Forelimb muscle (tissue), 1 donor: ENCODE measurements at places on chromosomes 7 and 10.
A peak's percentile ranks its signal among the peaks of the same experiment; 100 is the strongest.

DNA sequence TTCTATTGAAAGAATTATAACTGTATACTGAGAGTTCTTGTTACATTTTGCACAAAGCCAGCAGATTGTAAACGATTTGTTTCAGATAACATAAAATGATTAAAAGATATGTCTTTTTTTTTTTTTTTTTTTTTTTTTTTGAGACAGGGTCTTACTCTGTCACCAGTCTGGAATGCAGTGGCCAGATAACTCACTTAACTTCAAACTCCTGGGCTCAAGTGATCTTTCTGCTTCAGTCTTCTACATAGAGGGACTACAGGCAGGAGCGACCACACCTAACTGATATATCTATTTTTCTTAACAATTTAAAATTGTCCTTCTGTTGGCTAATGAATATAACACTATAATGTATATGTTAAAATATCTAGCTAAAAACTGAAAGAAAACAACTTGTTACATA, 317.3 kb upstream of the CACNA2D1 start:
- DNase-seq = no peak

GRCh38 chr7:28654110-28654509, 241.8 kb downstream of the CREB5 start:
- DNase-seq = no peak

GRCh38 chr10:6446711-6447110, 133.4 kb downstream of the PRKCQ start:
- DNase-seq = no peak

DNA sequence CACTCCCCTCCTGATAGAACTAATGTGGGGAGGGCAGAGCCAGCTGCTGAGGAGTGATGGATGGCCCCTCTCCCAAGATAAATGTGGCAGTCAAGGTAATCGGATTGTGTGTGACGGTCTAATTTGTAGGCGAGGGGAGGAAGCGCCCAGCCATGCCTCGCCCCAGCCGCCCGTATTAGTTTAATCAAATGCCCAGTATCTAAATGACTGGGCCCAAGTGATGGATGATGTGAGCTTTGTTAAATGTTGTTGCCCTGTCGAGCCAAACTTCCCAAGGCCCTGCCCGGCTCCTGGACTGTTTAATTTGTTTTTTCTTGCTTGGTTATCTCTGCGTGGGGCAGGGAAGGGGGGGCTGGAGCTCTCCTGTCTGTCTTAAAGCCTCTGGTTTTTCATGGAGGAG, 88.4 kb upstream of the PPIF start:
- no peak for DNase-seq

- no peak for DNase-seq
Measured at GRCh38 chr10:99612167-99612831, 7.9 kb downstream of the SLC25A28 start.

- DNase-seq = no peak
Measured at GRCh38 chr7:136016649-136017395, 39.7 kb upstream of the MTPN start.

GRCh38 chr7:114989531-114989930, 67.6 kb downstream of the MDFIC start:
- no peak for DNase-seq

DNA sequence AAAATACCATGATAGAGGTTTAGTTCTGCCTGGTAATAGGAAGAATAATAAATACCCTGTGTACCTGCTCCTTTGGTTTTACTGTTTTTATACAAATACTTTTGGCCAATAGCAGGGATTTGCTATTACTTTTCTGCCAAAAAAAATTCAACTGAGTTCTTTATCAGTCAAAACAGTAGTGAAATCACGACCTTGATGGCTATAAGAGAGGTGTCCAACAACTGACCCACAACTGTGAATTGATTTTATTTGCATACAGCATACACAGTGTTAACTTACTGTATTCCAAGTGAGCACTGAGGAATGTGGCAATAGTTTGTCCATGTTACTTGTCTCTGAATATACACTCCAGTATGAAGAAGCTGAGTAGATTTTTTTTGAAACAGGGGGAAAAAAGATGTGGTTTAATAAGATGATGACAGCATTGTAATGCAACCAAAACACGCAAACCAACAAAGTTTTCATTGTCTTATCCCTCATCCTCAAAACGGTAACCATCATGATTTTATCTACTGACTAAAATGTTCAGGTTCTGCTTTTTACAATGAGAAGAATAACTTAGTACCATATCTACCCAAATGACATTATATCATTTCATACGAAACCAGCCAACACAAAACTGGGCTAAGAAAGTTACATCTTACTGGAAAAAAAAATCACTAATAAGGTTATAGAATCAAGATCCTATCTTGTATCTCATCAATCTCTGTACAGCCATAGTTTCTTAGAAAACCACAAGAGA, 63.3 kb downstream of the GSAP start:
- no peak for DNase-seq

DNA sequence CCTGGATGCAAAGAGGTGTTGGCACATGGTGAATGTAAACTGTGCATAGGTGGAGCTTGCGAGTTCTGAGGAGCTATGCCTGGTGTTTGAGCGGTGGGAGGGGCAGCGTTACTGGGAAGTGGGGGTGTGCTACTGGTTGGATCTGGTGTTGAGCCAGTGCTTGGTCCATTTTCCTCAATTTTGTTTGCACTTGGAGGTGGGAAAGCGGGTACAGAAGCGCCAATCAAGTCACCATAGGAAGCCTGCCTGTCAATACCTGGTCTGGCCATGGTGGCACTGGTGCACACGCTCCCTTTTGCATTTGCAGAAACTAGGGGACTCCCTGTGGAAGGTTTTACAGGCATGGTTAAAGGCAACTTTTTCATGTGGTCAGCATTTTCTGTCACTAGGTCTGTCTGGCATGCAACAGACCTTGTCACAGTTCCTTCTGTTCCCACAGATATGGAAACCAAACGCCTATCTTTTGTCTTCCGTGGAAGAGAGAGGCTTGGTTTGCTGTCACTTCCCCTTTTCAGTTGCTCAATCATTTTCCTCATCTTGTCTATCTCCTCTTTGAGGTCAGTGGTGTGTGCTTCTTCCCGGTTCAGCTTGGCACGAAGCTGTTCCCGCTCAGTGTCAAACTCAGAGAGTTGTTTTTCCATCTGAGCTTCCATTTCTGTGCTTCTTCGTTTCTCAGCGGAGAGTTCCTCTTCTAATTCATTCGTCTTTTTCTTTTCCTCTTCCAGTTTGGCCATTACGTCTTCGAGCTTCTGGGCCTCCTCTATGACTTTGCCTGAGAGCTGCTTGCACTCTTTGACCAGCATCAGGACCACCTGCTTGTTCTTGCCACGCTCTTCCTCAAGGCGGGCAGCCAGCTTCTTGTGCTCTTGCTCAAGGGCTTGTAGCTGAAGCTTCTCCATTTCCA, 81.1 kb downstream of the CTTNBP2 start:
- no peak for DNase-seq

DNA sequence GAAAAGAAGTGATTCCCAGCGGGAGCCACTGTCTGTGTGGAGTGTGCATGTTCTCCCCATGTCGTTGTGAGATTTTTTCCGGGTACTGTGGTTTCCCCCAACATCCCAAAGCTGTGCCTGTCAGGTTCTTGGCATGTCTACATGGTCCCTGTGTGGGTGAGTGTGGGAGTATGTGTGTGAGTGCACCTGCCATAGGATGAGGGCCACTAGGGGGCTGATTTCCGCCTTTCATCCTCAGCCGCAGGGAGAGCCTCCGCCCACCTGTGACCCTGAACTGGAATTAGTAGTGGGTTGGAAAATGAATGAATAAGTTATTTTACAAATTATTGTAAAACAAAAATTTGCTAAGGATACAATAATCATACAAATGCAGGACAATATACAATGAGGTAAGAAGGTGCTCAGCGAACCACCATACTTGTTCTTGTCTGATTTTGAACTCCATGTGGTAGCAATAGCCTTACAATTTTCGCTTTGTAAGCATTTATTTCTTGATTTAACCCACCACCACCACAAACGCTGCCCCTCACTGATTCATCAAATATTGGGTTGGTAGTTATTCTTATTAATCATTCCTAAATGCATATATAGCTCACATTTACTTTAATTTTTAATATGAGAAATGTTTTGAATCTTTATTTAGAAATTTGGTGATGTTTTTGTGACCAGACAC, 641.2 kb upstream of the VSTM2A start:
- no peak for DNase-seq

- no peak for DNase-seq
Measured at GRCh38 chr7:154188330-154188729, 136.1 kb downstream of the DPP6 start.

DNA sequence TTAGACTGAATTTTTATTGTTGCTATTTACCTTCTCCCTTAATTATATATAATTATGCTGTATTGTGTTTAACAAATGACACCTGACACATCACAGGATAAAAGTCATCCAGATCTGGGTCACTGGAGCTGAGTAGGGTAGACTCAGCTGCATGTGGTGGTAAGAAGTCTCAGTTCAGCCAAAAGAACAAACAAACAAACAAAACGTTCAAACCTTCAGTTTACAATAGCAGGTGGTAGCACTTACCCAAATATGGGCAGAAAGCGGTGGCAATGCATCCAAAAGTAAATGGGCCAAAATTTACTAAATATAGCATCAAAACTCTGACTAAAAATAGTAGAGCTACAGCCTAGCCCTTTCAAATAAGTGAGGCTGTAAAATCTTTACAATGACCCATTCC, 42.2 kb downstream of the ZWINT start:
- no peak for DNase-seq

DNA sequence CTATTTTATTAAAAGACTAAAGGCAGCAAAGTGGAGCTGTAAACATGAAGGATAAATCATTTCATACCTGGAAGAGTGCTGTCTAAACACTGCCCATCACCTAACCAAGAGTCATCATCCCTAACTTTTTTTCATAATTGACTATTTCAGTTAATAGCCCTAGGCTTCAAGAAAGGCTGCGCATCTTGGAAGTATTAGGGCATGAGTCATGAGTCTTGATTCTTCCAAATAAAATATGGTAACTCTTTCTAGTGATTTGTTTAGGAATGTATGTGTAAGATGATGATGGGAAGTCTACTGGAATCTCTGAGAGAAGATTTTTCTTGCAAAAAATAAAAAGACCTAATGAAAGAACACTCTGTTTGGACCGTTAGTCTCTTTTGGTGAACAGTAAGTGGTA, 207.7 kb upstream of the AHR start:
- no peak for DNase-seq

GRCh38 chr7:70063371-70063770, 465.1 kb downstream of the AUTS2 start:
- DNase-seq = no peak

DNA sequence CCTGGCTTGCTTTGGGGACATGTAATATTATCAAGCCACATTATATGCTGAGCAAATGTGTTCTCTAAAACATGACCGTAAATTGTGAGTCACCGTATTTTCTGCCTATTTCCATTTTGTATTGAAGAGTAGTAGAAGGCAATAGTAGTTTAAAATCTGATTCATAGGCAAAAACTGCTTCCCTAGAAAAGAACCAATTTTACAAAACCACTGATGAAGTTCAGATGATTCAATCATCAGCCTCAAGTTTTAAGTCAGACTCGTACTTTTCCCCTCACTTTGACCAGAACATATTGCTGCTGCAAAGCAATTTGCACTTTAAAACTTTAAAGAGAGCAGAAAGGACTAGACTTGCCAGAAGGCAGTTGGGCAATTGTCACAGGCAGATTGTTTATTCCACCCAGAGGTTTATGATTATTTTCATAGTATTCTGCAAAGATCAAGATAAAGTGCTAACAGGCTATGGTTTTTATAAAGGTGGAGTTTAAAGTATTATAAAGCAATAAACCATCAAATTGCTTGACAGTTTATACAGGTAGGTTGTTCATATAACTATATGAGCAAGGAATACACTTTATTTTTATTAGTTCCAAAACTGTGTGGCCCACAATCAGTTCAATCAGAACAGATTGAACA, 168.2 kb downstream of the ETV1 start:
- DNase-seq = no peak

DNA sequence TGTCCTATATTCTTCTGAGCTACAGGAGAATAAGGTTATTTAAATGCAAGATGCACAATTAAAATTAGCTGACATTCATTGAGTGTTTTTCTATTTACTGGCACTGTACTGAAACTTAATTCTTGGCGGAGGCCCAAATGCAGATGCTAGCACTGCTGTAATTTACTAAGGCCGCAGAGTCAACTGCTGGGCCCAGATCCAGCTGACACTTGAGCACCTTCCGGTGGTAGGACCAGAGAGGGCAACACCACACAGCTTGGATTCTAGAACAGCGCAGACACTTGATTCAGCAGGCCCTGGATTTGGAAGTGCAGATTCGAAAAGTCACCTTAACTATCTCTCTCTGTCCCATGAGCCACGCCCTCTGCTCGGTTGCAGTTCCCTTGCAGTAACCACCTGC, 228.6 kb upstream of the TMEM72 start:
- DNase-seq = no peak

DNA sequence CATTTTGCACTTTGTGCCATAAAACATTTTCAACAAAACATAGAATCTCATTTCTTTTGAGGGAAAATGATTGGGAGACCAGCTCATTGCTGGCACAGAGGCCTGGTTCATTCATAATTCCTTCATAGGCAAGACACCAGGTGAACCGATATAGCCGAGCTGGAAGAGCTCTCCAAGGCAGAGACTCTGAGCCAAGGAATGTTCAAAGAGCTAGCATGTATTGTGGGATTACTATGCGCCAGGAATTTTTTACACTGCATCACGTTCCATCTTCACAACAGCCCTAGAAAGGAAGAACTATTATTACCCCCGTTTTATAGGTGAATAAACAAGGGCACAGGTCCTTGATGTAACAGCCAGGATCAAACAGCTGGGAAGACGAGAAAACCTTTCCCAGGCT, 2.1 kb upstream of the IL6 start:
- DNase-seq = no peak

- DNase-seq = peak; percentile 61
Measured at GRCh38 chr10:34581801-34582532, 233.1 kb downstream of the PARD3 start.

GRCh38 chr10:60170250-60170649, 219.4 kb downstream of the ANK3 start:
- no peak for DNase-seq

DNA sequence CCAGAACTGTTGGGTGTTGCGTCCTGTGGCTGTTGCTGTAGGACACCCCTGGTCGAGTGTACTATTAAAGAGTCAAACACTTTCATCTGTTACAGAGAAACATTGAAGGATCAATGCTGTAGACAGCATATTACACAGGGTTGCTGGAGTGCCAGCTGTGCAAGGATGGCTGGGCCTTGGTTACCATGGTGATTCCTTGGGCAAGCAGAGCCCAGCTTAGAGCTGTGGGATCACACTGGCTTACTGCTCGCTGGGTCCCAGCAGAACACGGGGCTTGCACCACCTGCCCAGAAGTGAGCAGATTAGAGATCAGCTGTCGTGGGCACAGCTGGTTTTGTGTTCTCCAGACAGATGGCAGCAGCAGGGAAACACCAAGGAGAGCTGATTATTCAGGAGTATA, 76.0 kb downstream of the GPR141 start:
- DNase-seq = no peak

- no peak for DNase-seq
Measured at GRCh38 chr10:131842351-131843088, 58.3 kb upstream of the PPP2R2D start.
